GM19239 (cell line): ENCODE measurements at places on chromosomes 12 and 14.

- DNase-seq: no peak
Measured at GRCh38 chr12:25716842-25717241, 163.8 kb upstream of the LMNTD1 start.

DNA sequence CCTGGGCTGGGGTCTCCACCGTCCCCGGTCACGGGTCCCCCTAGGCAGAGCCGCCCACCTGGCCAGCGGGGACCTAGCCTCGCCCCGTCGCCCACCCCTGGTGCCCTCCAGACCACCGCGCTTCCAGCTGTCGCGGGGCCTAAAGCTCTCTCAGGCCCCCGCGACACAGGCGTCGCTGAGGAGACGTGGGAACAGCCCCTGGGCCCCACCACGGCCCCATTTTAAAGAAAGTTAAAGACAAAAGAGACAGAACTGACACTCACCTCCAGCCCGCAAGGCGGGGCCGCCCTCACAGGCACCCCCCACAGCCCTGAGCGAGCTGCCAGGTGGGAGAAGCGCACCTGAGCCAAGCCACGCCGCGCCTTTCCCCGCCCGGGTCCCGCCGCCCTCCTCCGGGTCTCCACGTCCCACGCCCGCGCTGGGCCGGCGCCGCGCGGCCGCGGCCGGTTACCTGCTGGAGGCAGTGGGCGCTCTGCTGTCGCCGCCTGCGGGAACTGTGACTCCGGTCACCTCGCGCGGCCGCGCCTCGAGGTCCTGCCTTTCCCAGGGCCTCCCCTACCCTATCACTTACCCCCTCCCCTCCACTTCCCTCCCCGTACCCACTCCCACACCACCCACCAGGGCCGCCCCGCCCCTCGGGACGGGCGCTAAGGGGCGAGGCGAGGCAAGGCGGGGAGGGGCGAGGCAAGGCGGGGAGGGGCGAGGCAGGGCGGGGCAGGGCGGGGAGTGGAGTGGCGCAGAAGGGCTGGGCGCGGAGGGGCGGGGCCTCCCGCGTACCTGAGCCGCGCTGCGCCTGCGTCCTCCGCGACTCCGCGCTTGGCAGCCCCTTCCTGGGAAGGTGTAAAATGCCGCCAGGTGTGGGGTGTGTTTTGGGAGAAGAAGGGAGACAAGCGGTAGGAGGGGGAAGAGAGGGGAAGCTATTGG is 31.2 kb downstream of the TC2N start:
- peak; percentile 36 for DNase-seq

- DNase-seq: no peak
Measured at GRCh38 chr14:105498430-105499255, 7.6 kb downstream of the TEDC1 start.

DNA sequence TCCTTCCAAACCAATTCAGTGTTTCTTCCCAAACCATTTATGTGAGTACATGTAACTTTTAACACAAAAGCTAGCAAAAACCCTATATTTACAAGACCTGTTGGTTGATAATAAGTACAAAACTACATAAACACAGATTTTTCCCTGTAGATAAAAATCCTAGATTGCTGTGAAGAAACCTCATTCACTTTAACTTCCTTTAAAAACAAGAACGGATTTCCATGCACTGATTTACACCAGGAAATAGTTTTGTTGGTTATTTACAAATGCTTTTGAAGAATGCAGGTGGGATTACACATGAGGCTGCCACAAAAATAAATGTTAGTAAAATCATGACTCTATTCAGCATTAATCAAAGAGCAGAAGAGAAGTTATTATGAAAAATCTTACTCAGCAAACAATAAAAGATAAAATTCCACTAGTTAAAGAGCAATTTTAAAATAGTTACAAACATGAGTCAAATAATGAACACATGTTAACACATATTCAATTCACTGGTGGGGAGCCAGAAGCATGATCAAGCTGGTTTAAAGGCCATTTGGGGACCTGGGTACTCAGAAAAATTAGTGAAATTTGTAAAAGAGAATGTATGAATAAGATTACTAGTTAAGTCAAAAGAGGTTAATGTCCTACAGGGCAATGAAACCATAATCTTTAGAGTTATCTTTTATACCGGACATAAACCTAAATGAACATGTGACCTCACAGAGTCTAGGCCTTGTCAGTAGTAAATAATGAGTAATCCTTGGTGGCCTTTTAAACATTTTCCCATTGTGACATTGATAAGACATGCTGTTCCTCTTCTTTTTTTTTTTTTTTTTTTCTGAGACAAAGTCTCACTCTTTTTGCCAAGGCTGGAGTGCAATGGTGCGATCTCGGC is 79.9 kb downstream of the PHLDA1 start:
- DNase-seq: no peak

DNA sequence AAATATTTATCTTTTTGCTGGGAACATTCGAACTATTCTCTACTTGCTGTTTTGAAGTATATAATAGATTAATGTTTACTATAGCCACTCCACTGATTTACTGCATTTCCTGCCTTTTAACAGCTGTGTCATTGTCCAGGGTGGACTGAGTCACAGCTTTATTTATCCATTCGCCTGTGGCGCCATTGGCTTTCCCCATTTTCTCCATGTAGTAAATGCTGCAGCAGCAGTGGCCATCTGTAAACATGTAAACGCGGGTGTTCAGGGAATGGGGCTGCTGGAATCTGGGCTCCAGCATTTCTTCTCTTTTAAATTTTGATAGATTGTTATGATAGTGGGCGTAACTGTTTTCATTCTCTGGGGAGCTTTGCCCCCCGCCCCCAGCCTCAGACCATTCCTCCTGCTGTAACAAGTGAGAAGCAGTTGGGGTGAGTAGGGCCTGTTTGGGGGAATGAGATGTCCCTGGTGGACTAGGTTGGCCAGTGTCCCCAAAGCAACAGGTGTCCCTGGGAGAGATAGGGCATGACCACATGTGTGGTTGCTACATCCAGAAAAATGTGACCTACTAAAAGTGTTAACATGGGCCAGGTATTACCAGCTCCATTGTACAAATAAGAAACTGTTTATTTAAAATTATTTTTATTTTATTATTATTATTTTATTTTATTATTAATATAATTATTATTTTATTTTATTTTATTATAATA is 32.9 kb downstream of the RIN3 start:
- DNase-seq: no peak

DNA sequence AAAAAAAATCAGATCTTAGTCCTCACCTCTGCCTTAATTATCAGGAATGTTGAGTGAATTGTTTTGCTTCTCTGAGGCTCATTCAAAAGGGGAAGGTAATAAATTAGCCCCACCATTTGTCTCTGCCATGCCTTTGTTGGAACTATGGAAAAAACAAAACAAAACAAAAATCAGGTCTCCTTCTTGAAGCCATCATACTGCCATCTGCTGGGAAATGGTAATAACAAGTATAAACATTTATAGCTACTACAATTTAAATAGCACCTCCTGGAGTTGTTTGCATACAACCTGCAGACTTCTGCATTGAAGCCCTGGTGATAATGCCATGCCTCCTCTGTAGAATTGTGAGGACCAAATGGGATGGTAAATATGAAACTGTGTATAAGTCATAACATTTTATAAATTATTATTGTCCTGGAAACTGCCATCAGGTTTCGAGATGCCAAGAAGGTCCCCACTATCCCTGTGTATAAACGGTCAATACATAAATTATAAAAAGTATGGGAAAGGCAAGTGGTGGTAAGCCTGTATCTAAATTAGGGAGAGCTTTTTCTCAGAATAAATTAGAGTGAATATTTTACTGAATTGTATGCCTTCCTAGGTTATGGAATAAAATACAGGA is 87.2 kb upstream of the FGD4 start:
- DNase-seq: peak; percentile 9

GRCh38 chr12:121535150-121536053 is 45.4 kb downstream of the KDM2B start:
- DNase-seq: no peak

DNA sequence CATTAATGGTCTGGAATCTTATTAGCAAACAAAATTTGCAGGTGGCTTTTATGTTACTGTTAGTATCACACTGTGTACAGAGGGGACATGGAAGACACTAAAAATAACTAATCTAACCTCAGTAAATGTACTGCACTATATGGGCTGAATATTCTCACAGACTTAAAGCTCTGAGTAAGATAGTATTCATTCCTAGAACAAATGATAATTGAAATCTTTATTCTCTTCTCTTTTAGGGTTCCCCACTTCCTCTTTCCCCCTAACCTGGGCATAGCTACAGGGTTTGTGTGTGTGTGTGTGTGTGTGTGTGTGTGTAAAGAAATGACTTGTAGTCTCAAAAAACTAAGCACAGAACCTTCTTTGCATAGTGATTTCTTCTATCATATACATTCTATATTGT is 21.4 kb upstream of the HECTD1 start:
- no peak for DNase-seq

GRCh38 chr12:114580306-114580705 is 103.7 kb downstream of the TBX3 start:
- DNase-seq: no peak

- DNase-seq: no peak
Measured at GRCh38 chr12:93902736-93903562, 225.8 kb downstream of the CRADD start.

GRCh38 chr12:111174251-111174960 is 194.5 kb downstream of the PHETA1 start:
- no peak for DNase-seq

DNA sequence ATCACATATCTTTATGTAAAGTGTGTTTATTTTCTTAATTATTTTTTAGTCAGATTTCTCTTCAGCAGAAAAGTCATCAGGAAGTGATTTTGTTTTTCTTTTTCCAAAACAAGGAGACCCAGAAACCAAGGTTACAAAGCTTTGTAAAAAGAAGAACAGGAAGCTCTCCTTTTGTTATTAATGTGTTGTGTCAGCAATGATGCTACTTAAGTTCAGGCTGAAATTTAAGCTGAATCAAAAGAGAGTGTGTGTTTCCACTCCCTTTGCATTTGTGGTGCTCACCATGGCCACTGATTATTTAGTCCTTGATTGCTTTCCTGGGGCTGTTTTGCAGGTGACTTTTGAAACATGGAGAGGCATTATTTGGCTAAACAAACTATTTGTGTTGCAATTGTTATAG is 155.3 kb upstream of the ATP2B1 start:
- no peak for DNase-seq

DNA sequence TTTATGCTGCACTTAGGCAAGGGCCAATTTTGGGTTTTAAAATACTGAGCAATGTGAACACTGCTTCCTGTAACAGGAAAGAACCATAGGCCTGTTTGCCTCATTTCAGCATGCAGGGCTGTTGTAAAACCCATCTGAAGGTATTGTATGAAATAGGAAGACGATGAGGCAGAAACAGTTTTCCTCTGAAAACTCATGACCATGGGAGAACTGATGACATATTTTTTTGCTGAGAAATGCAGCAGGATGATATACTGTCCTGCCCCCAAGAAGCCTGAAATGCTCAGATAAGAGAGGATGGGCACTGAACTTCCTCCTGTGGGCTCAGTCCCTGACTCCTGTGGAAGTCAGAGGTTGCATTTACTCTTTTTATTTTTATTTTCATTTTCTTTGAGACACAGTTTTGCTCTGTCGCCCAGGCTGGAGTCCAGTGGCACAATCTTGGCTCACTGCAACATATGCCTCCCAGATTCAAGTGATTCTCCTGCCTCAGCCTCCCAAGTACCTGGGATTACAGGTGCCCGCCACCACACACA is 17.4 kb downstream of the PYGL start:
- DNase-seq: no peak

- DNase-seq: no peak
Measured at GRCh38 chr12:70106347-70106746, 136.9 kb upstream of the CNOT2 start.

DNA sequence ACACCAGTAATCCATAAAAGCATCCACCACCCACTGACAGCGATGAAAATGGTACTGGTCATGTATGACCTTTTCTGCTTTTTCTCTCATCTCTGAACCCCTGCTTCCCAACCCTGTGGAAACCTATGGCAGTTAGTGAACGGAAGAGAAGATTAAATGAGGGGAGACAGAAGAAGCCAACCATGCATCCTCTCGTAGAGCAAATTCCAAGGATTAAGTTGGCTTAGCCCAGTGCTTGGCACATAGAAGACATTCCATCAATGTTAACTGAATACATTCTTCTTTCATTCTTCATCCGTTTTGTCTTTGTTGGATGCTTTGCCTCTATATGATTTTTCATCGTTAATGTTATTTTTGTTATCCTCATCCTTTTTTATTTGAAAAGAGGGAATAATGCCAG is 339.7 kb upstream of the FLRT2 start:
- DNase-seq: no peak

GRCh38 chr12:124391340-124392261 is 96.7 kb downstream of the RFLNA start:
- DNase-seq: peak; percentile 81

GRCh38 chr12:124833693-124834122 is 30.0 kb downstream of the SCARB1 start:
- no peak for DNase-seq

DNA sequence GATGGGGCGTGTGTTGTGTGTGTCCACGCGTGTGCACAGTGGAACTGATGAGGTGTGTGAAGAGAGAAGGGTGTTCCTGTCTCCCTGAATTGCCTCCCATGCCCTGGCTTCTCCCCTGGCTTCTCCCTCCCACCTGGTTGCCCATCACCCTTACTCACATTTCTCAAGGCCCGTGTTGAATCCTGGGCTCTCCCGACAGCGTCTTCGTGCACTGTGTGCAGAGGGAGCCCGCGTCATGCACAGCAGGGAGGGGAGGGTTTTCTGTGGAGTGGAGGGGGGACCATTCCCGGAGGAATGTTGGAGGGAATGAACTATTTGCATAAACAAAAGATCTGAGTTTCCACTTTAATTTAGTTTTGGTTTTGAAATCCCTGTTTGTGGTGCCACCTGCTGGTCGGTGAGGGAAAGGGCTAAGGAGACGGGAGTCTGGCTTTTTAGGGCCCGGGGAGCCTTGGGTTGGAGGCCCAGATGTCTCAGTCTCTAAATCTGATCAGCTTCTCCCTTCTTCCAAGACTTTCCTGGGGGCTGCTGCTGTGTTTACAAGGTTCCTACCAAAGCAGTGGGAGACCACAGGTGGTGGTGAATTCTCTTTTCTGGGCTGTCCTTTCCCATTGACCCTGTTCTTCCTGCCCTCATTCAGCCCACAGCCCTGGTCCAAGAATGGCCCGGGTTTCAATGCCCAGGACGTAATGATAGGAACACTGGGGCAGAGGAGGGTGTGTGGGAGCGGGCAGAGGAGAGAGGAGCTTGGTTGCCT is at the start of gene C1R:
Gene C1R, minus strand, starts transcription at position 217 of the 757 bp plus-strand sequence. Its CDS starts 57 bp downstream, at position 160.
- DNase-seq: peak; percentile 64

DNA sequence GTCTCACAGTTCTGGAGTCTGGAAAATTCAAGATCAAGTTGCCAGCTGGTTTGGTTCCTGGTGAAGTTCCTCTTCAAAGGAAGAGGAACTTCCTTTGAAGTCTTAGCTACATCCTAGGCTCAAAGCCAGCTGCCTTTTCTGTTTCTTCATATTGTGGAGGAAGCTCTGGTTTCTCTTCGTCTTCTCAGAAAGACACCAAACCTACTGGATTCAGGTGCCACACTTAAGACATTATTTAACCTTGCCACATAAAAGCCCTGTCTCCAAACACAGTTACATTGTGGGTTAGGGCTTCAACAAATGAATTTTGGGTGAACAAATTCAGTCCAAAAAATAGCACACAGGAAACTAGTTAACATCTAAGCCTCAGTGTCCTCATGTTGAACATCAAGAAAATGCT is 1019.8 kb downstream of the GALC start:
- no peak for DNase-seq
